ENCODE measurements at places on chromosomes 7 and 10. TPM values are rescaled to one million over a fixed set of nuclear protein-coding genes. Genes with fewer than 3 reads are reported as not detected.

The C10orf105 gene
- total RNA-seq: not detected

The FAM25A gene
- total RNA-seq: not detected

- no peaks in the 10 kb centered on the region for H3K36me3 ChIP-seq
- peaks cover 34% of the 10 kb centered on the region for H3K27me3 ChIP-seq
- H3K27ac ChIP-seq: no peak overlapping the region
Measured at GRCh38 chr7:155512246-155512887, 34.0 kb downstream of the CNPY1 start.

DNA sequence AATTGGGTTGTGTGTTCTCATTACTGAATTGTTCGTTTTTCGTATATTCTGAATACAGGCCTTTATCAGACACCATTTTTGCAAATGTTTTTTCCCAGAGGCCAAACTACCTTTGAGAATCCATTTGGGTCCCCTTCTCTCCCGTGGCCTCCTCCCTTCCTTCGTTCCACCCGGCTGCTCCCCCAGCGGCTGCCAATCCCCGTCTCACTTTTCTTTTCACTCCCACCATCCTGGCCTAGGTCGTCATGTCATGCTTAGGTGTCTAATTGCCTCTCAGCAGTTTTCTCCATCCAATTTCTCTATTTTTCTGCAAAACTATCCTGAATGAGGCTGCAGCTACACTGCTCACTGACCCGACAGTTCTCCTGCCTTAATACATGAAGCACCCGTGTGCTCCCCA, 17.9 kb downstream of the PITRM1 start:
- no peak overlapping the region for H3K27ac ChIP-seq
- H3K36me3 ChIP-seq: peaks cover 20% of the 10 kb centered on the region
- no peak overlapping the region for H3K4me3 ChIP-seq
- H3K4me1 ChIP-seq: no peaks in the 10 kb centered on the region
- H3K27me3 ChIP-seq: no peaks in the 10 kb centered on the region
- no peak for DNase-seq

- no peaks in the 10 kb centered on the region for H3K4me1 ChIP-seq
- no peaks in the 10 kb centered on the region for H3K36me3 ChIP-seq
- no peak for DNase-seq
- no peak overlapping the region for H3K4me3 ChIP-seq
- no peaks in the 10 kb centered on the region for H3K27me3 ChIP-seq
- H3K27ac ChIP-seq: no peak overlapping the region
Measured at GRCh38 chr7:97145068-97145467, 27.6 kb downstream of the SDHAF3 start.

Data from pancreas (tissue), 10 donors.